ENCODE measurements at places on chromosomes 4 and X.

DNA sequence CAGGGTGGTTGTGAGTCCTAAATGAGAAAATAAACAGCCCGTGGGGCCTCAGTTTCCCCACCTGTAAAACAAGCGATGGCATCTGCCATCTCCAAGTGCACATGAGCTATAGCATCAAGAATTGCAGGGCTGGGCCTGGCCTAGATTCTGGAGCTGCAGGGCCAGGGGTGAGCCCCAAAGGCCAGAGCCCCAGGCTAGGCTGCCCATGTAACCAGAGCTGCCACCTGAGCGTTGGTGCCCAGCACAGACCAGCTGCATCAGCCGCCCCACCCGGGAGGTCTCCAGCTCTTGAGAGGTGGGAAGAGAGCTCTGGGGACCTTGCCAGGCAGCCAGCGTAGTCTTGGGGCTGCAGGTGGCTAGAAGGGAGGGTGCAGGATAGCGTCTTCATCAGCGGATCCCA, 27.0 kb upstream of the GPR78 start:
- no peak for DNase-seq

DNA sequence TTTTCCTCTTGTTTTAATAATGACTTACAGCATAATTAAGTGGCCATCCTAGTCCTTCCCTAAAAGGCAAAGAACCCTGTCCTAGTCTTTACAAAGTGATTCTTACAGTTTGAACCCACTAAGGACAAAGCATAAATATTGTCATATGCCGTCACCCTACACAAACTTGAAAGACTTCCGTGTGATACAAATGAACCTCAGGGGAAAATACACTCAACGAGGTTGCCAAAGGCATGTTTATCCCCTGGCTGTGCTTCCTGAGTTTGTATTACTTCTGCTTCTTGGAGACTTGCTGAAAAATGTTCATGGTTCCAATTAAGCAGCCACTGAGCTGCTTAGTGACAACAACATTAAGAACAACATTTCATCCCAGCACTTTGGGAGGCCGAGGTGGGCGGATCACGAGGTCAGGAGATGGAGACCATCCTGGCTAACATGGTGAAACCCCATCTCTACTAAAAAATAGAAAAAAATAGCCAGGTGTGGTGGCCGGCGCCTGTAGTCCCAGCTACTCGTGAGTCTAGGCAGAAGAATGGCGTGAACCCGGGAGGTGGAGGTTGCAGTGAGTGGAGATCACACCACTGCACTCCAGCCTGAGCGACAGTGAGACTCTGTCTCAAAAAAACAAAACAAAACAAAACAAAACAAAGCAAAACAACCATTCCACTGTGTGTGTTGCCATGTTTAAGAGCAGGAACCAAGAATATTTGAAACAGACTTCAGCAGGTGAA, 16.2 kb downstream of the RASSF6 start:
- no peak for DNase-seq

- peak; percentile 35 for DNase-seq
Observed at GRCh38 chrX:46642145-46642544, 68.6 kb downstream of the CHST7 start.

- DNase-seq: no peak
Observed at GRCh38 chr4:87129681-87130080, 90.7 kb downstream of the KLHL8 start.

DNA sequence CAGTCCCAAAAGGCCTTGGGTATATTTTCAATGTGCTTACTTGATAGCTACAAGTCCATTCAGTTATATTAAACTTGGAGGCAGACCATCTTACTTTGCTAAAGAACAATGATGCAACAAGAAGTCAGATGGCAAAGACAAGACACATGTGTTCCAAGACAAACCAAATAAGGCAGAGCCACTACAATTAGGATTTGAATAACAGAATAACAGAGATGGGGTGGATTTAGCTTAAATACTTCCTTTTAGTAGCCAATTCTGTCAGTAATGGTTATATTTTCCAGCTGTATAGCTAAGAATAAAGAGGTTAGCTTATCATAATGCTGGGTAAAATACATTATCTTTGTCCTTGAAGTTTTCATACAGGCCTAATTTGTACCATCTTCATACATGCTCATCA, 37.7 kb upstream of the FRAS1 start:
- DNase-seq: no peak

- DNase-seq: no peak
Observed at GRCh38 chr4:81605271-81605670, 133.6 kb upstream of the RASGEF1B start.

DNA sequence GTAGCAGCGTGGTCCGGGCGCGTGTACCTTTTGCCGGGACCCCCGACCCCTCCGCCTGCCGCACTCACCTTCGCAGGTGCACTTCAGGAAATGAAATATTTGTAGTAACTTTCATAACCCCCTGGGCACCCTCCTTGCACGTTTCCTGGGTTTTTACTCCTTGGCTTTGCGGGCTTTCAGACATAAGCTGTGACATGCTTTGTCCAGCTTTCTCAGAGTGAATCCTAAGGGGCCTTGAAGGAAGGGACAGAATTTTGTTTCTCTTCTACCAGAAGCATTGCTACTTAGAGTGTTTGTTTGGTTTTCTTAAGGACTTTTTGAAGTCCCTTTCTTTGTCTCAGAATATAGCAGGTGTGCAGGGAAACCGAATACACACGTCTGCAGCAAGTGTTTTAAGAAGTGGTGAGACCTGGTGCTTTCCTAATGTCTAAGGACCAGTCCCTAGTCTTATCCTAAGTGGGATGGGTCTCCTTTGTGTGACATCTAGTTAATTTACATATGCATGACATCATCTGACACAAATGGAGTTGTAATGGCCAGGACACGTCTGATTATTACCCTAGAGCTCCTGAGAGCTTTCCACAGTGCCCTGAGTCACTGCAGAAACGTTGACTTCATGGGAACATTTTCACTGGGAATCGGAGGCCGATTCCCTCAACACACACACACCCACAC, 1.3 kb downstream of the FAM149A start:
- peak; percentile 9 for DNase-seq

- no peak for DNase-seq
Observed at GRCh38 chr4:15506464-15506863, 36.8 kb downstream of the CC2D2A start.

- no peak for DNase-seq
Observed at GRCh38 chr4:168374772-168375523, 56.4 kb upstream of the DDX60 start.

DNA sequence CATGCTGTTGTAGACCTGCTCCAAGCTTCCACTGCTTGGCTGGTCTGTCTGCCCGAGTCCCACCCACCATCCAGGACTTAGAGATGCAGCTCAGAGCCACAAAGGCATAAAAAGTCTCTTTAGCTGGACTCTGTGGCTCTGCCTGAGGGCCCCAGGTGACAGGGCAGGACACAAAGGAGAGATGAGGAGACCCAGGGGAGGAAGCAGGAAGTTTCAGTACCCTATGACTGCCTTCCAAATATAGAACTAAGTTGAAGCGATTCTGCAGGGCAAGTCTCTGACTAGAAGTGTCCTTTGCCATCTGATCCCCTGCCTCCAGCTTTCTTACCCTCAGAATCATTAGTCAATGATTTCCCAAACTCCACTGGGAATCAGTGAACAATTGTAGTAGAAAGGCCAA, 11.2 kb upstream of the CXCR3 start:
- no peak for DNase-seq

DNA sequence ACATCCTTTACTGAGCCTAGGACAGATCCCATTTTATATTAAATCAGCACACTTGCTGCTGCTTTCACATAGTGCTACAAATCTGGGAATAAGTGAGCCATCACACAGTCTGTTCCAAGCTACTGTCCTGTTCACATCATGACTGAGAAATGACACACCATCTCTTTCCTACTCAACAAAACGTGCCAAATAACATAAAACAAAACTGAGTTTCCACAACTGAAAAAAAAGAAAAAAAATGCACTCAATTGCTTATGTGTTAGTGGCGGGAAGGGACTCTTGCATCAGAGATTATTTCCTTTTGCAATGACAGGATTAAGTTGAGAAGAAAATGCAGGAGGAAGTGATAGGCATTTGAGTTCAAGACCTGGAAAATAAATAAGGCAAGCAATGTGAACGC, 109.0 kb downstream of the SHROOM4 start:
- DNase-seq: no peak

GRCh38 chr4:159445692-159446091, 342.8 kb downstream of the RAPGEF2 start:
- no peak for DNase-seq

DNA sequence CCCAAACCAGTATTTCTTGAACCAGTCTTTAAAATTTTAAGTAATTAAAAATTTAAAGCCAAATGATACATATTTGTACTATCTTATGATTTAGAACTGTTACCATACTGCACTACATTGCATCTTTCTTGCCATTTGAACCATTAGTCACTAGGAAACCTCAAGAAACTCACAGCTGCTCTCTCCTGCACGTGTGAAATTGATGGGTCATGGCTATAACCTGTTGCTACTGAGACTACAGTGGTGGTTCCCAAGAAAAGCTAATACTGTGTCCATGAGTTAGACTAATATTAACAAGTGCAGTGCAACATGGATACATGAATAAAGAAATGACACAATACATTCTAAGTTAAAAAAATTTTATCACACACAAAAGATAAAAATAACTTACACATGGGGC, 88.4 kb downstream of the PDE5A start:
- no peak for DNase-seq

DNA sequence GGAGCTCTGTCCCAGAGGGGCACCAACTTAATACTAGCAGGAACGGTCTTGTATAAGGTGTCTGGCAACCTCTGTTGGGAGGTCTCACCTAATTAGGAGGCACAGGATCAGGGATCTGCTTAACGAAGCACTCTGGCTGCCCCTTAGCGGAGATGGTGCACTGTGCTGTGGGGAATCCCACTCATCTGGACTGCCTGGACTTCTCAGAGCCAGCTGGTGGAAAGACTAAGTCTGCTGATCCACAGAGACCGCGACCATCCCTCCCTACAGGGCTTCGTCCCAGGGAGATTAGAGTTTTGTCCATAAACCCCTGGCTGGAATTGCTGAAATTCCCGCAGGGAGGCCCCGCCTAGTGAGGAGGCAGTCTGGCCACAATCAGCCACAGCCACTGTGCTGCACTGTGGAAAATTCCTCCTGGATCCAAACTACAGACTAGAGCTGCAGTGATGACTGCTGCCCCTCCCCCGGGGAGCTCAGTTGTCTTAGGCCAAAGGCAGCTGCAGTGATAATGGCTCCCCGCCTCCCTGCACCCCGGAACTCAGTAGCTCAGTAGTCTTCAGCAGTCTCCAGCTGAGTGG, 22.0 kb upstream of the ZCCHC4 start:
- no peak for DNase-seq

- no peak for DNase-seq
Observed at GRCh38 chr4:181504924-181505323, 738.3 kb upstream of the TENM3 start.

DNA sequence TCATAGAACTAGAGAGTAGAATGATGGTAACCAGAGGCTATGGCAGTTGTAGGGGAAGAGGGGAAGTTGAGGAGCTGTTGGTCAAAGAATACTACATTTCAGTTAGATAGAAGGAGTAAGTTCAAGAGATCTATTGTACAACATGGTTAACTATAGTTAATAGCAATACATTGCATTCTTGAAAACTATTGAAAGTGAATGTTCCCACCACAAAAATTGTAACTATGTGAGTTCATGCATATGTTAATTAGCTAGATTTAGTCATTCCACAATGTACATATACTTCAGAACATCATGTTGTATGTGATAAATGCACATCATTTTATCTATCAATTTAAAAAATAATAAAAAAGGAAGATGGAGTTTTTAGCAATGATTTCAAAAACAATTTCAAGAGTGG, 125.3 kb upstream of the IL15 start:
- no peak for DNase-seq

DNA sequence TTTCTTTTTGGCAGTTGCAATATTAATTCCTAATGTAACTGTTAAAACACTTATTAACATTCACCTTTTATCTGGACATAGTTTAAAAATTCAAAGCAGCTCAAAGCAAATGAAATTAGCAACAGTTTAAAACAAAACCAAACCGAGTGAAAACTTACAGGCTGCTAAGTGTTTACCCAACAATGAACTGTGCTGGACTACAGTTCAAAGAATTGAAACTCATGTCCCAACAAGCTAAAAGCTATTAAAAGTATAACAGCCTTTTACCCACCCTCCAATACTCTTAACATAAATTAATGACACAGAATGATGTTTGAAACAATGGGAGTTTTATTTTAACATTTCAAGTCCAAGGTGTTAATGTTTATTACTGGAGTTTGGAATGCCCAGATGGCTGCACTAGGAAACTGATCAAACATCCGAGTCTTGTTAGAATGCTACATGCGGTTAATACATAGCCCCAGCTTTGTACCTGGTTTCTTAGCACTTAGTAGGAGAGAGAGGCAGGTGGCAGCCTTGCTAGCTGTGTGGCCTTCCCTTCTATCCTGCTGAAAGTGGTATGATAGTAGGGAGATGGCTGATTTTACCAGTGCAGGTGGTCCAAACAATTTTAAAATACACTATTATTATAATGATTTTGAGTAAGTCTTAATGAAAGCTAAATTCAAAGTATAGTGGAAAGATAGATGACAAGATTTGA, 21.1 kb upstream of the FRYL start:
- DNase-seq: no peak

DNA sequence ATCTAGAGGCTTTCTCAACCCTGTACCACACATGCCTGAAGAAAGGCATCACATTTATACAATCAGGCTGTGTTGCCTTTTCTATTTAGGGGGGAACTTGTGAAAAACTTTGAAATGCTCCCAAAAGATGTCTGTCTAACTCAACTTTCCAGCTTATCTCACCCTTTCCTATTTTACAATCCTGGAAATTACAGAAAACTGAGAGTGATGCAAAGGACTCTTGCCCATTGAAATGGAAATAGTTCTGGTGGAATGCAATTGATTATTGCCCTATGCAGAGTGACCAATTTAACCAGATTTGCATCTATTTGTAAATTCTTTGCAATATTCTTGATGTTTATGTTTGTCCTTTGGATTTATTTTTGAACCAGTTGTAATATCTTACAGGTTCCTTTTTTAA, 77.3 kb downstream of the GALNT7 start:
- DNase-seq: no peak

- DNase-seq: no peak
Observed at GRCh38 chrX:22758807-22759481, 240.8 kb upstream of the DDX53 start.

GRCh38 chr4:69156913-69157312, 57.6 kb downstream of the UGT2B11 start:
- DNase-seq: peak; percentile 9

DNA sequence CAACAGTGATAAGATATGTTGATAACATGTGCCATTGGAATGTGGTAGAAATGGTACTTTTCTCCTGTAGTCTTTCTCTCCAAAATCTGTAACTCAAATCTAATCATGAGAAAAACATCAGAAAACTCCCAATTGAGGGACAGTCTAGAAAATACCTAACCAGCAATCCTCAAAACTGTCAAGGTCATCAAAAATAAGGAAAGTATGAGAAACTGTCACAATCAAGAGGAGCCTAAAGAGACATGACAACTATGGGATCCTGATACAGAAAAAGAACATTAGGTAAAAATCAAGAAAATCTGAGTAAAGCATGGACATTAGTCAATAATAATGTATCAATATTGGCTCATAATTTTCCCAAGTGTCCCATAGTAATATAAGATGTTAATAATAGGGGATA, 124.5 kb upstream of the PPP1R2C start:
- no peak for DNase-seq

Measured in HEK293T (cell line).